Adrenal gland (tissue), 19 donors: ENCODE measurements at places on chromosomes 4 and X. TPM values are rescaled to one million over a fixed set of nuclear protein-coding genes. Genes with fewer than 3 reads are reported as not detected.

DNA sequence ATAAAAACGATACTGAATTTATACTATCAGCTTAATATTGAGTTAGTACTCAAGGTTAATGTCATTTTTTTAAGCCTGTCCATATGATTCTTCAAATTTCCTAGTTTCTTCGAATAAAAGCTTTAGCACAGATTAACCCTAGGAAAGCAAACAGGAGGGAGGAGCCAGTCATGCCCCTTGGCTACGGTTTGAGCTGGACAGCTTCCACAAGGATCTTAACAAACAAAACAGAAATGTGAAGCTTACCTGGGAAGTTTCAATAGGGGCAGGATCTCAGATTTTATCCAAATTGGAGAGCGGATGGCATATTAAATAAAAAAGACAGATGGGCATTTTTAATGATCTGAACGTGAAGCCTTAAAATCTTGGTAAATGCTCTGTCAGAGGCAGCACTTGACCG, 2.3 kb downstream of the NWD2 start:
- no peaks in the 10 kb centered on the region for H3K4me1 ChIP-seq
- peaks cover 38% of the 10 kb centered on the region for H3K27me3 ChIP-seq
- DNase-seq = no peak
- no peaks in the 10 kb centered on the region for H3K36me3 ChIP-seq
- H3K4me3 ChIP-seq = no peak overlapping the region
- H3K27ac ChIP-seq = no peak overlapping the region

Gene CXCL3
- total RNA-seq = not detected

DNA sequence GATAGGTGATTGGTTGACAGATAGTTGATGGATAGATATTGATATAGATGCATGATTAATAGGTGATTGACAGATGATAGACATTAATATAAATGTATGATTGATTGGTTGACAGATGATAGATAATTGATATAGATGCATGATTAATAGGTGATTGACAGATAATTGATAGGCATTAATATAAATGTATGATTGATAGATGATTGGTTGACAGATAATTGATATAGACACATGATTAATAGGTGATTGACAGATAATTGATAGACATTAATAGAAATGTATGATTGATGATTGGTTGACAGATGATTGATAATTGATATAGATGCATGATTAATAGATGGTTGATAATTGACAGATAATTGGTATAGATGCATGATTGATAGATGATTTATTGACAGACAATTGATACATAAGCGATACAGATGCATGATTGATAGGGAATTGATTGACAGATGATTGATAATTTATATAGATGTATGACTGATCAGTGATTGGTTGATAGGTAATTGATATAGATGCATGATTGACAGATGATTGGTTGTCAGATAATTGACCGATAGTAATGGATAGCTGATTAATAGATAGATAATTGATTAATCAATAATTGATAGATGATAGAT, 44.9 kb upstream of the PPP2R3B start:
- peaks cover 7% of the 10 kb centered on the region for H3K27me3 ChIP-seq
- H3K27ac ChIP-seq = no peak overlapping the region
- no peak overlapping the region for H3K4me3 ChIP-seq
- DNase-seq = no peak
- no peaks in the 10 kb centered on the region for H3K4me1 ChIP-seq

GRCh38 chr4:126441173-126442035, 1126.6 kb downstream of the FAT4 start:
- no peaks in the 10 kb centered on the region for H3K27me3 ChIP-seq
- no peaks in the 10 kb centered on the region for H3K4me1 ChIP-seq
- H3K27ac ChIP-seq = no peak overlapping the region
- no peak for DNase-seq
- H3K4me3 ChIP-seq = no peak overlapping the region

DNA sequence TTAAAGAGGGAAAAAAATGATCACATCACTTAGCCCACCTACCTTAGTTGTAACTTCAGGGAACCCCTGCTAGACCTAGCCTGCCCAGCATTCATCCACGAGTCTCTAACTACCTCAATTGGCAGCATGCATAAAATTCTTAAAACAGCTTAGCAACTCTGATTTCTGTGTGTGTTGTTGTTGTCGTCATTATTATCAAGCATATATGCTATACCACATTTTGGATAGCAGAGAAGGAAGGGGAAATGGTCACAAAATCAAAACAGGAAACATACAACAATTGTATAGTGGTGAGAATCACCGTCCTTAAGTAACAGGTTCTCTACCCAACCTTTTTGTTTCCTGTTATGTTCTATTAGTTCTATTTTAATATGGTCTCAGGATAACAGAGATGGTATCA, 2.7 kb upstream of the ACOT9 start:
- no peak overlapping the region for H3K4me3 ChIP-seq
- H3K27me3 ChIP-seq = no peaks in the 10 kb centered on the region
- H3K27ac ChIP-seq = no peak overlapping the region

DNA sequence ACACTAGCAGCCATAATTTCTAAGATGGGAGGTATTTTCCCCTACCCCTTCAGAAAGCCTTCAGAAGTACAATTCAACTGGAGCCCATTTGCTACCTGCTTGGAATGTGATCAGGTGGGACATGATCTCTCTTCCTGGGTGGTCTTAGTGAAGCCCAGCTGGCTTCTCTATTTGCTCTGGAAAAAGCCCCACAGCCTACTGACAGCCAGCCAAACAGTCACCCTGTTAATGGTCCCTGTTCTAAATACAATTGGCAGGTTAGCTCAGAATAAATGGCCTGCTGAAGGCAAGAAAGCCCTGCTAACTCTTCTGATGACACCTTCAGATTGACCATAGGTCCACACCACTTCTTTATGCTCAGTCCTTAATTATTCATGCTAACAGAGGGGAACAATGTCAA, 39.9 kb downstream of the HS6ST2 start:
- no peaks in the 10 kb centered on the region for H3K36me3 ChIP-seq
- H3K4me1 ChIP-seq = no peaks in the 10 kb centered on the region
- no peak overlapping the region for H3K4me3 ChIP-seq
- no peak for DNase-seq
- H3K27ac ChIP-seq = no peak overlapping the region

Gene SLC34A2
- total RNA-seq = not detected

DNA sequence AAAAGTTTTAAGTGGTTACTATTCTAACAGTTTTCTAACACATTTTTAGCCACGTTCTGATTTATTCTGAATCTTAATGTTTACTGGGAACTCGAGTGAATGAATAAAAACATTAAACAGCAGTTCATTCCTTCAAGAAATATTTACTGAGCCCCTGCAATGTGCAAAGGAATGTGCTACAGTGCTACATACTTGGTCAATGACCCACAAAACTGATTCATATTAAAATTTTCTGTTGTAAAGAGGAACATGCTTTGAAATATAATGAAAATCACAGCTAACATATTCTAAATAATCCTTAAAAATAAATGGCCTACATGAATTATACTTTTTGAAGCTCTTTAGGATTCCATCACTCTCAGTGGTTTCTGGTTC, 78.7 kb downstream of the ARAP2 start:
- no peak overlapping the region for H3K27ac ChIP-seq
- no peaks in the 10 kb centered on the region for H3K27me3 ChIP-seq
- H3K4me3 ChIP-seq = no peak overlapping the region
- peaks cover 6% of the 10 kb centered on the region for H3K36me3 ChIP-seq

DNA sequence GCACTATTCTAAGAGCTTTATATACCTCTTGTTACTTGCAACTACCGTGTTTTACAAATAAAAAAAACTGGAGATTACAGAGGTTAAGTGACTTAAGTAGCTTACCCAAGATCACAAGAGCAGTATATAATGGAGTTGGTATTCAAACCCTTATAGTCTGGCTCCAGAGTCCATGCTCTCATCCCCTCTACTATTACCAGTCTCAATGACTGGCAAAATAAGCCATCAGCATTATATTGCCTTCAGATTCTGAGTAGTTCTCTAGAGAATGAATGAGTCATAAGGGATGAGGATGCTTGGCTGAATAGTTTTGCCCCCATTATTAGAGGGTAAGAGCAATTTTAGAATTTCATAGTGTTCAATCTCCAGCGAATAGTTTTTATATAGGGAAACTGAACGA, 170.1 kb upstream of the ATOH1 start:
- H3K27ac ChIP-seq = no peak overlapping the region
- DNase-seq = no peak
- no peaks in the 10 kb centered on the region for H3K27me3 ChIP-seq
- no peak overlapping the region for H3K4me3 ChIP-seq
- H3K36me3 ChIP-seq = no peaks in the 10 kb centered on the region

DNA sequence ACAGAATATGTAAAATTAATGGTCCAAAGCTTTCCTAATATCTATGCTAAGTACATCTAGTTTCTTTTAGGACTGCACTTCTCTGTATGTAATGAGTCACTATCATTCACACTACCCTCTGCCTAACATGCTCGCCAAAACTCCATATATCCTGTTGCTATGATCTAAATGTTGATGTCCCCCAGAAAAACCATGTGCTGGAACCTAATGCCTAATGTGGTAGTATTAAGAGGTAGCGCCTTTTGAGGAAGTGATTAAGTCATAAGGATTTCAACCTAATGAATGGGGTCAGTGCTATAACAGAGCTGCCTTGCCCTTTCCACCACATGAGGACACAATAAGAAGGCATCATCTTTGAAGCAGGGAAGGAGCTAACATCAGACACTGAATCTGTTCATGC, 34.9 kb upstream of the NFKB1 start:
- no peaks in the 10 kb centered on the region for H3K27me3 ChIP-seq
- H3K36me3 ChIP-seq = no peaks in the 10 kb centered on the region
- H3K27ac ChIP-seq = no peak overlapping the region

DNA sequence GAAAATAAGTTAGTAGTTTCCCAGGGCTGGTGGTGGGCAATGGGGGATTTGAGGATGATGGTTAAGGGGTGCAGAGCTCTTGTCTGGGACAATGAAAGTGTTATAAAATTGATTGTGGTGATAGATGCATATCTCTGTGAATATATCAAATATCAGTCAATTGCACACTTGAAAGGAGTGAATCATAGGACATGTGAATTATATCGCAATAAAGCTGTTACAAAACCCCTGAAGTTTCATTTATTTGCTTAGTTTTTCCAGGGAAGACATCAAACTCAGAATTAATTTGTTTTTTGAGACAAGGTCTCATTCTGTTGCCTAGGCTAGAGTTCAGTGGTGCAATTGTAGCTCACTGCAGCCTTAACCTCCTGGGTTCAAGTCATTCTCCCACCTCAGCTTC, 17.9 kb upstream of the YIPF6 start:
- DNase-seq = no peak
- no peak overlapping the region for H3K27ac ChIP-seq
- H3K4me1 ChIP-seq = no peaks in the 10 kb centered on the region
- H3K36me3 ChIP-seq = no peaks in the 10 kb centered on the region
- peaks cover 7% of the 10 kb centered on the region for H3K27me3 ChIP-seq

Gene NPNT
- total RNA-seq = 2.4 TPM

DNA sequence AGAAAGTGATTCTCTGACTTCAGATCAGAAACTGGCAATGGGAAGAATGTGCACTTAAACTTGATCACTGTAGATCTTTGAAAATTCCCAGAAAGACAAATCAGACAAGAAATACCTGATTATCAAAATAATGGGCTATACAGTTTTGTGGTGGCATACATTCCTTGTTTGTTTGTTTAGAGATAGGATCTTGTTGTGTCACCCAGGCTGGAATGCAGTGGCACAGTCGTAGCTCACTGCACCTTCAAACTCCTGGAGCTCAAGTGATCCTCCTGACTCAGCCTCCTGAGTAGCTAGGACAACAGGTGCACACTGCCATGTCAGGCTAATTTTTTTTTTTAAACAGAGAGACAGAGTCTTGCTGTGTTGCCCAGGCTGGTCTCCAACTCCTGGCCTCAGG, 81.0 kb upstream of the SPRY1 start:
- H3K36me3 ChIP-seq = no peaks in the 10 kb centered on the region
- H3K4me3 ChIP-seq = no peak overlapping the region
- DNase-seq = no peak
- no peaks in the 10 kb centered on the region for H3K4me1 ChIP-seq

Gene OCRL
- total RNA-seq = 30.7 TPM

DNA sequence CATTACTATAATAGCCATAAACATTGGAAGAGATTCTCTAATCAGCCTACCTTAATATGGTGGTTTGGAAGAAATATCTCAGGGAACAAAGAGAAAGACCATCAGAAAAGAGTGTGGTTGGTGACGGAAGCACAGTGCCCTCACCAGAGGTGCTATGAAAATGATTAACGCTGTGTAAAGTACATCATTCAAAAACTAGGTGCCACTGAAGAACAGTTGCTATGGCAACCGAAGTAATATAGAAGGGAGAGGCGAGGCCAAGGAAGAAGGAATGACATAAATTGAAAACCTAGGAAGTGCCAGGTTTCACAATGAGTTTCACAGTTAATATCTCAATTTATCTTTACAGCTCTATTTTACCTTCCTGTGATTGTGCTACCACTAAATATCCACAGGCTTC, 57.0 kb upstream of the ARSJ start:
- H3K27me3 ChIP-seq = no peaks in the 10 kb centered on the region
- DNase-seq = no peak
- H3K27ac ChIP-seq = no peak overlapping the region
- H3K4me3 ChIP-seq = no peak overlapping the region

DNA sequence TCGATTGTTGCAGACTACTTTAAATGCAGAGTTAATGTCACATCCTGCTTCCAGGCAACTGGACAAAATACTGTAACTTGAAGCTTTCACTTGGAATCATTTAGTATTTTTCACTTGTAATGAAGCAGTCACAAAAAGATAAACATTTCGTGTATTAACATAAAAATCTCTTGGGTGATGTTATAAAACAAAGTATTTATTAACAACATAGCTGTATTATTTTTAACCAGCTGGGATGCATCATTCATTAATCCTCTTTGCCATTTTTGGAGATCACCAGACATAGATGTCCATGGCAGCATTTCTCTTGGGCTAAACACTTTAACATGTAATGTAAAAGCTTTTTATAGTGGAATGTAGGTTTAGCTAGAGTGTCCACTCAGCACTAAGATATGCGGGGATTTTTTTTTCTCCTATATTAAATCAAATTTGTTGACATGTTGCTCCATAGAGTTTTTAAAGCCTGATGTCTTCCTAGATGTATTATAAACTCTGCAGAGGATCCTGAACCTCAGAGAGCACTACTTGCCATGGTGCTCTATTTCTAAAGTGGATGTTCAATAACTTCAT, 193.7 kb upstream of the SPANXN4 start:
- no peaks in the 10 kb centered on the region for H3K4me1 ChIP-seq
- no peak overlapping the region for H3K4me3 ChIP-seq
- peaks cover 2% of the 10 kb centered on the region for H3K27me3 ChIP-seq
- no peaks in the 10 kb centered on the region for H3K36me3 ChIP-seq
- no peak overlapping the region for H3K27ac ChIP-seq
- no peak for DNase-seq

GRCh38 chr4:4424499-4425115, 37.7 kb downstream of the NSG1 start:
- no peak overlapping the region for H3K27ac ChIP-seq
- H3K27me3 ChIP-seq = no peaks in the 10 kb centered on the region
- H3K4me3 ChIP-seq = no peak overlapping the region
- no peaks in the 10 kb centered on the region for H3K36me3 ChIP-seq
- no peak for DNase-seq

Gene ADGRG2
- 0.42 TPM for total RNA-seq

- H3K27me3 ChIP-seq = no peaks in the 10 kb centered on the region
- DNase-seq = peak; percentile 66
- no peak overlapping the region for H3K27ac ChIP-seq
- peaks cover 29% of the 10 kb centered on the region for H3K4me1 ChIP-seq
Observed at GRCh38 chrX:10111364-10112148, 45.2 kb upstream of the CLCN4 start.

GRCh38 chr4:109607976-109608375, 47.9 kb downstream of the MCUB start:
- no peak overlapping the region for H3K4me3 ChIP-seq
- H3K4me1 ChIP-seq = no peaks in the 10 kb centered on the region
- H3K27ac ChIP-seq = no peak overlapping the region
- DNase-seq = no peak
- H3K27me3 ChIP-seq = no peaks in the 10 kb centered on the region
- H3K36me3 ChIP-seq = no peaks in the 10 kb centered on the region
